Activated CD4-positive, alpha-beta T cell treated with anti-CD3 and anti-CD28 coated beads for 24 hours (primary cell): ENCODE measurements at places on chromosomes 12 and 14.

GRCh38 chr12:72012874-72013273 lies 74.2 kb downstream of the TPH2 start:
- DNase-seq = no peak

- DNase-seq = no peak
Observed at GRCh38 chr14:68363843-68364767, 428.8 kb downstream of the ZFP36L1 start.

- DNase-seq = no peak
Observed at GRCh38 chr12:43117226-43117930, 434.6 kb downstream of the ADAMTS20 start.

DNA sequence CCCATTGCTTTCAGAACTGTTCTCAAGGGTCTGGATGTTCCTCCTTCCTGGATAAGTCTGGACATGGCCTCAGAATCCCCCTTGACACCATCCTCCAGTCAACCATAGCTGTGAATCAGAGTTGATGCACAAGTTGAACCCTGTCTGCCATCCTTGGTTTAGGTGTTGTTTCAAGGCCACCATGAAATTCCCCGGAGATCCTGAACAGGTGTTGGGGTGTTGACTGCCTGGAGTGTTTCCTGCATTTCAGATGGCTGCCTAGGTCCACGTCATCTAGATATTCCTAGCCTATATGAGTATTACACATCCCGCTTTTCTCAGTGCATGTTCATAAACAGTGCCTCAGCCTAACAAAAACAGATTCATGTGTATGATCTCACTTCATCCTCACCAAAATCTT lies 86.7 kb upstream of the PWP1 start:
- DNase-seq = no peak

- DNase-seq = no peak
Observed at GRCh38 chr12:132852496-132852895, 23.8 kb upstream of the GOLGA3 start.

GRCh38 chr14:98230411-98230810 lies 1041.6 kb downstream of the BCL11B start:
- no peak for DNase-seq

DNA sequence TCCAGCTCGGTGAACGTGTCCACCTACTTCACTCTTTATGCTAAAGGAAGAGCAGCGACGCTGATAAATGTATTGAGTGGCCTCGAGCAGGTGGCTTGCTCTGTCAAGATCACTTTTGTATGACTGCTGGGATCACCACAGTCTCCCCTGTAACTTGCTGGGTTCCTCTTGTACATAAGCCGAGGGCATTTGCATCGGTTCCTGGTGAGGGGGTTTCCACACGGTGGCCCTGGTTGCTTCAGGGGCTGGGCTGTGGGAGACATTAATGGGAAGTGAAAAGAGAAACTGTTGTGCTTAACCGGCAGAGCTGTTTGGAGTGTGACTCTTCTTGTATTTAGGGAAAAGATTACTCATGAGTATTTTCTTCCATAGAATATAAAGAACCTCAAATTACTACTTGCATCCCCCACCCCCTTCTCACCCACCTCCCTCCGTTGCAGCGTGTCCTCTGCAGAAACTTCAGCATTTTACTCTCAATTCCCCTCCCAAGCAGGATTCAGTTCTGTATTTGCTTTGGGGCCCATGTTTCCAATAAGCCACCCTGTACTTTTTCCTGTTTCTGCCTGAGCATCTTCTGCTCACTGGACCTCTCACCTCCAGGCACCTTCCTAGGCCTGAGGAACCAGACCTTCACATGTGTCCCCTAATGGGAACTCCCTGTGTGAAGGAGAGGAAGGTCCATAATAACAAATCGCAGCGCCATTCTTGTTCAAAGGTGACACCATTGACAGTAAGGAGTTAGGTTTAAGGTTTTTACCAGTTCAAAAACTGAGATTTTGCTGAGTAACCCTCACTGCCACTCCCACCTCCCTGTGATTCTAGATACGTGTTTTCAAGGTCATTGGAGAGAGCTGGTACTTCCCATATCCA lies 187.0 kb downstream of the ETV6 start:
- DNase-seq = peak; percentile 62

- DNase-seq = no peak
Observed at GRCh38 chr12:43038991-43039390, 449.4 kb upstream of the PRICKLE1 start.

DNA sequence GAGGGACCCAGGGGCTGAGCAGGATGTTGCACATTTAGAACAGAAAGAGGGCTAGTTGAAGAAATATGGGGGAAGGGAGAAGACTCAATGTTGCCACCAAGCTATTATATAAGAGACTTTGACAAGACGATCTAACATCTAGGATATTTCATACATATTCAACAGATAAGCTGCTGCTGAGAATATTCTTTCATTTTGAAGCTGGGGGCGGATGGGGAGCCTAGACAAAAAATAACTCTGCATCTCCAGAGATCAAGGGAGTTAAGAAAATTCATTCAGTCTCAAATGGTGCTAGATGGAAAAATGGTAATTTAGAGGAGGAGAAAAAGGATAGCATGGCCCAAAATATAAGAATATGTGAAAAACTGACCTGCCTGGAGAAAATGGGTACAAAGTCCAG lies 415.6 kb downstream of the MDGA2 start:
- DNase-seq = no peak

- DNase-seq = no peak
Observed at GRCh38 chr14:39673734-39674133, 241.5 kb upstream of the FBXO33 start.

DNA sequence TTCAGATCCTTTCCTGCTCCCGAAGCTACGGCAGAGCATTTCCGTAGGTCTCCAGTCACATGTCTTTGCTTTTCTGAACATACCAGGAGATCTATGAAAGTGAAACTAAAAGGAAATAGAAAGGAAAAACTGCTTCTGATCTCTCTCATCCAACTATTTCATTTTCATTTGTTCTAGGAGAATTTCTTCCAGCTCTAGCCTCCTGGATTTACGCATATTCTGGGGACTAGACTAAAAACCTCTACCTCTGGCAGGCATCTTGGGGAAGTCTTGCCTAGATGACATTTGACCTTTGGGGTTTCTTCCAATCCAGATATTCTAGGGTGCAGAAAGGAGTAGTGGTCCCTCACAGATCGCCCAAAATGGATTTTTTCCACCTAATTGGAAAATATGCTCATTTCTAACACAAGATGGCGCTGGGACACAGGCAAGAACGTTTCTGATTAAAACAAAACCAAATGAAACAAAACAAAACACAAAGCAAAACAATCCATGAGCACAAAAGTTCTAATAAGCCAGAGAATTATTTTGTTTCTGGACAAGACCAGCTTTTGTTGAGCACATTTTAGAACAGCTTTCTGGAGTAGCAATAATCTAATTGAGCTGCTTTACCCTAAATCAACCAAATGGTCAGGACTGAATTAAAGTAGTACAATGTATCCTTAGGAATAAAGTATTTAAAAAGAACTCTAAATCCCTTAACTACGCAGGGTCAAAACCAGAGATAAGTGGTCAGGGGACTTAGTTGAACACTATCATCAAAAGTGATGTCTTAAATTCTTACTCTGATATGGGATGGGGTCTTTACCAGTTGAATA lies 12.3 kb upstream of the PARP11 start:
- no peak for DNase-seq

GRCh38 chr12:640773-641172 lies 22.5 kb downstream of the NINJ2 start:
- no peak for DNase-seq

GRCh38 chr12:40768125-40768864 lies 76.1 kb downstream of the CNTN1 start:
- DNase-seq = no peak

DNA sequence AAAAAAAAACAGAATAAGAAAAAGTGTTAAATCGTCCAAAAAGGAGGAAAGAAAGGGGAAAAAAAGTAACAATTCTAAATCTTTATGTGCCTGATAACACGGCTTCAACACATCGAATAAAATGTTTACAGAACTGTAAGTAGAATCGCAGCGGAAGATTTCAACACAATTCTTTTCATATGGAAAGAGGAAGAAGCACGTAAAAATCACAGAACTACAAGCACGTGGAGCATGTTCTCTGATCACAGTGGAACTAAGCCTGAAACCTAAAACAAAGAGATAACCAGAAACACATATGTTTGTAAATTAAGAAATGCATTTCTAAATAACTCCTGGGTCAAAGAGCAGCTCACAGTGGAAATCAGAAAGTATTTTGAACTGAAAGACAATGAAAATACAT lies 8.7 kb downstream of the CLEC7A start:
- DNase-seq = no peak

GRCh38 chr12:125169870-125170269 lies 104.6 kb downstream of the AACS start:
- DNase-seq = no peak

- no peak for DNase-seq
Observed at GRCh38 chr12:116406529-116406928, 129.0 kb upstream of the MED13L start.

DNA sequence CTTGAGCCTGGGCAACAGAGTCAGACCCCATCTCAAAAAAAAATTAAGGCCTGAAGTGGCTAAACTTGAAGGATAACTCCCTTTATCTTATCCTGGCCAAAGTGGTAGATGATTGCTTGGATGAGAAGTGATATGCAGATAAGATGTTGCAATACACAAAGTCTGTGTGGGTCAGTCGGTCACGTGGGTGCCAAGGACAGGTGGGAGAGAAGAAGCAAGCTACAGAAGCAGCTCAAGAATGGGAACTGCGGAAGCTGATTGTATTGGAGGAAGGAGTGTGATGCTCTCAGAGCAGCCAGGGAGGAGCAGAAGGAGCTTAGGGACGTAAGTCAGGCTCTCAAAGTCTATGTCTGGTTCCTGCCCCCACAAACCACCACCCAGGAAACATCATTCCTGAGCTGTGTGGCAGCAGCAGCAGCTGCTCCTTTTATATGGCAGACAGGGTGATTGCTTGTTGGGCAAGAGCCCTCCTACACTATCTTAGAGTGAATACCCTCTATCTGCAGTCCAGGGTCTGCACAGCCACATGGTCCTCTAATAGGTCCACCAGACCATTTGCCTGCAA lies 54.5 kb downstream of the ATP2A2 start:
- DNase-seq = no peak

DNA sequence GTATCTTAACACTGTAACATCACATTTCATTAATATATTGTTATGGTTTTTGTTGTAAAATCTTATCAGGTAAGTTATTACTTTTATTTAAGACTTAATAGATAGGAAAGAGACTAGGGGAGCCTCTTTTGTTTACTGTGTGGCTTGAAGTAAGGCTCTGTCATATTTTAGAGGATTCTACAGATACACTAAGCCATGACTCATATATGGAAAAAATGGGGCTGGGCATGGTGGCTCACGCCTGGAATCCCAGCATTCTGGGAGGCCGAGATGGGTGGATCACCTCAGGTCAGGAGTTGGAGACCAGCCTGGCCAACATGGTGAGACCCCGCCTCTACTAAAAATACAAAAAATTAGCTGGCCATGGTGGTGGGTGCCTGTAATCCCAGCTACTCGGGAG lies 23.6 kb upstream of the NPFF start:
- DNase-seq = no peak

GRCh38 chr14:94857950-94858349 lies 88.0 kb upstream of the GSC start:
- DNase-seq = no peak

GRCh38 chr12:114403011-114403689 lies 2.8 kb downstream of the TBX5 start:
- no peak for DNase-seq

- DNase-seq = no peak
Observed at GRCh38 chr12:96053476-96054243, 18.3 kb upstream of the LTA4H start.

- no peak for DNase-seq
Observed at GRCh38 chr12:132282950-132283771, 46.2 kb downstream of the GALNT9 start.
